CD4-positive, alpha-beta T cell treated with Interferon gamma for 1 hour (primary cell): ENCODE measurements at places on chromosomes 12 and 14.

GRCh38 chr12:93908264-93908663, 231.1 kb downstream of the CRADD start:
- DNase-seq: no peak

DNA sequence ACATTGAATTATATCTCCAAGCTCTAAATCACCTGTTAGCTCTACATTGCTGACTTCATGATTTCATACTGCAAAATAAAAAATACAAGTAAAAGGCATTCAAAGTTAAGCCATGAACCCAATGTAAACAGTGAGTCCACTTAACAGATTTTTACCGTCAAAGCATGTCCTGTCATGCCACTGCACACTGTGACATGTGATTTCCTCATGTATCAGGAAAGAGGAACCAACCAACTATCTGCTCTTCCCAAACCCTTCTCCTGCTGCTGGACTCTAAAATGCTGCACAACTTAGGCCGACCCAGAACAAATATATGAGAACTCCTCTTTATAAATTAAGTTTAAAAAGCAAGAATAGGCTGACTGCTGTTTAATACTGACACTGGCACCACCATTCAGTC, 37.5 kb downstream of the TM7SF3 start:
- no peak for DNase-seq

DNA sequence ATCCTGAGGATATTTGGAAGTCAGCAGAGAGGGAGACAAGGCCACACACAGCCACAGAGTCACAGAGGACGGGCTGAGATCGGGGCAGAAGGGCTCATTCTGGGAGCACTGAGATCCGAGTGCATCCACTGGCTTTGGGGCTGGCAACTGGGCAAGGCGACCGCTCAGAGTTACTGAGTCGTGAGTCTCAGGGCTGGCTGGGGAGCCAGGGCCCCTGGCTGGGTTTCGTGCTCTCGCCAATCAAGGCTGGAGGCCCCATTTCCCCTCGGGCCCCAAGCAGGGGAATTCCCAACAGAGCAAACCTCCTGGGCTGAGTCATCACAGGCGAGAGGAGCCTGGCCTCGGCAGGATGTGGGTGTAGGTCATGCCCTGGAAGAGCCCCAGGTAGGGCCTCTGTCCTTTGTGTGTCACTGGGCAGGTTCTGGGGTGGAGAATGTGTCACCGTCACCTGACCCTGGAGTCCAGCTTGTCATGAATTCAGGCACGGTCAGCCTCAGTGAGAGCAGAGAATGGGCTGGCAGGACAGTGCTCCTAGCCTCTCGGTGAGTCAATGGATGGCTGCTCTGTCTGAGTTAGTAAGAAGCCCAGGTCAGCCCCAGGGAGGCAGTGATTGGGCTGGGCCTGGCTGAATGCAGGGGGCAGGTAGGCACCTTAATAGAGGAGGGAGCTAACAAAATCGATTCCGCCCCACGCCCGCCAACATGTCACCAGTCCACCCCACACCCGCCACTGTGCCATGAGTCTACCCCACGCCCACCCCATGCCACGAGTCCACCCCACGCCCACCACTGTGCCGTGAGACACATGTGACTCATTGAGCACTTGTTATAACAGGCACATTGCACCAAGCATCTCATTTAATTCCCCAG, 16.9 kb downstream of the ASB2 start:
- peak; percentile 93 for DNase-seq

DNA sequence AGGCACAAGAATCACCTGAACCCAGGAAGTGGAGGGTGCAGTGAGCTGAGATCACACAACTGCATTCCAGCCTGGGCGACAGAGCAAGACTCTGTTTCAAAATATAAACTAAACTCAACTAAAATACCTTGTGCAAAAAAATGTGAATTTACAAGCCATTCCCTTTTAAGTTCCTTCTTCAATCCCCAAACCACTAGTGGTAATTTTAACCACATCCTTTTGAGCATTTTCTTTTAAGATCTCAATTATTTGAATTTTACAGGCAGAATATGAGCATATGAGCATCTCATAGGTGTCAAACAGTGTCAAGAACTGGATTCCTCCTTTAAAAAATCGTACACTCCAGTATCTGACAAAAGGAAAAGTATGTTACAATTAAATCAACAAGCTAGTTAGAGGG, 57.0 kb upstream of the NPFF start:
- no peak for DNase-seq

DNA sequence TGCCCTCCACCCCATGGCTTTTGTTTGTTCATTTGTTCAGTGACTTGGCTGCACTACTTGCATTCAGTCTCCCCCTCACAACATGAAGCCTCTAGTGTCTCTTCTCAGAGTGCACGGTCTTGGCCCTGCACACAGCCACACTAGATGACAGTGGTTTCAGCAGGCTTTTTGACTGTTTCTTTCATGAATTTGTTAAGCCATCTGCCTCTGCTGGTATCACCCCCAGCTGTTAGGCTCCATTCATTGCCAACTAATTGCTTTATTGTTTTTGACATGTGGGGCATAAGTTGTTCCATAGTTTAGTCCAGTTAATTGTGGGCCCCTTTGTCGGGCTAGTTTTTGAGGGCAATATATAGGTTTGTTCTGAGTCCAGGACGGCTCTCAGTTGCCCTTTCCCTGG, 18.8 kb downstream of the OS9 start:
- no peak for DNase-seq

DNA sequence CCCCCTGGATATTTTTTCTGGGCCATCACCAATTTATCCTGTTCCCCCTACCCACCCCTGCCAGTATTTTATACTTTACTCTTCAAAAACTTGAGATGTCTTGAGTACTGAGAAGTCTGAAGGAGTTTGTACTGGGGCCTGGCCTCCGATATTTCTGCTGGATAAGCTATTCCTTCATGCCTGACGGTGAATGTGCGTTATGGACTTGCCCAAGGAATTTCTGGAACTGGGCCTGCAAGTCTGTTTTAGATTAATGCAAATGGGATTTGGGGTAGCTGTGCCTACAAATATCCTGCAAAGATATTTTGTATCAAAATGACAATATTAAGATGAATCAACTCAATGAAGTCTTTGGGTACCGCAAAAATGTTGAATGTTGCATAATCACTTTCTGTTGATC, at the start of gene PTCSC3:
Gene PTCSC3 (minus strand): TSS at position 199 of the 400 bp plus-strand sequence.
- no peak for DNase-seq

DNA sequence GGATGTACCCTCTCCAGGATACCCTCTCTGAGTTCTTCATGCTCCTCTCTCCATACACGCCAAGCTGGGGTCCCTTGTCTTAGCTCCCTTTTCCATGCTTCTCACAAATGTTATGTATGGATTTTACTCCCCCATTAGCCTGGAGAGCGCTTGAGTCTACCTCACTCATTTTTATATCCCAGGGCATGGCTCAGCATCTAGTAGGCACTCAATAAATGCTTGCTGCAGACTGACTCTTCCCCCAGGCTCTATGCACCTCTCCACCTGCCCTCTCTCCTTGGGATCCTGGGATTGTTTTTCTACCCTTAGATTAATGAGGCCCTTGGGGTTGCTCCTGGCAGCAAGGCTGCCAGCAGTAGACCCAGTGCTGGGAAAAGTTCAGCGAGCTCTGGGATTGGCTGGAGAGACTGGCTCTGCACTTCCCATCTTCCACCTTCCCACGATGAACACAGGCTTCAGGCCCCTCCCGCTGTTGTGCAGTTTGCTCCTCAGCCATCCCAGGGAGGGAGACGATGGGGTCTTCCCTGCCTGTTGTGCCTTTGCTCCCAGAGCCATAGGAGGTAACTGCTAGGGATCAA, 2.2 kb downstream of the NRIP2 start:
- no peak for DNase-seq

DNA sequence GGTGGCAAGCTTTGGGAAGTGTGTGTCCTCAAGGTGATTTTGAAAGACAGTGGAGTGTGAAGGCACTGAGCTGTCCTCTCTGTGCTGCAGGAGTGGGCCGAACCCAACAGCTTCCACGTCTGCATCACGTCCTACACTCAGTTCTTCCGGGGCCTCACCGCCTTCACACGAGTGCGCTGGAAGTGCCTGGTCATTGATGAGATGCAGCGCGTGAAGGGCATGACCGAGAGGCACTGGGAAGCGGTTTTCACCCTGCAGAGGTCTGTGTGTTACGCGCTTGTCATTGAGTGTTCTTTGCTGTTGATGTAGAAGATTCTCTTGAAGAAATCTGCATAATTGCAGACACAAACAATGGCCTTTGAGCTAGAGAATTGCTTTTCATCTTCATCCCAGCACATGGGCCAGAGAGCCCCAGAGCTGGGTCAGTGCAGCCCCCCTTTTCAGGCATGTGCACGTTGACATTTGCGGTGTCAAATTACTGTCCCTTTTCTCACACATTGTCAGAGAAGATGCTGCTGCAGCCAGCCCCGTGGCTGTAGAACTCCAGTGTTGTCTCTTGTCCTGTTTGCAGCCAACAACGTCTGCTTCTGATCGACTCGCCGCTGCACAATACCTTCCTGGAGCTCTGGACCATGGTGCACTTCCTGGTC, 63.3 kb downstream of the EP400 start:
- DNase-seq: no peak

GRCh38 chr12:88925454-88925853, 345.2 kb upstream of the KITLG start:
- DNase-seq: no peak

DNA sequence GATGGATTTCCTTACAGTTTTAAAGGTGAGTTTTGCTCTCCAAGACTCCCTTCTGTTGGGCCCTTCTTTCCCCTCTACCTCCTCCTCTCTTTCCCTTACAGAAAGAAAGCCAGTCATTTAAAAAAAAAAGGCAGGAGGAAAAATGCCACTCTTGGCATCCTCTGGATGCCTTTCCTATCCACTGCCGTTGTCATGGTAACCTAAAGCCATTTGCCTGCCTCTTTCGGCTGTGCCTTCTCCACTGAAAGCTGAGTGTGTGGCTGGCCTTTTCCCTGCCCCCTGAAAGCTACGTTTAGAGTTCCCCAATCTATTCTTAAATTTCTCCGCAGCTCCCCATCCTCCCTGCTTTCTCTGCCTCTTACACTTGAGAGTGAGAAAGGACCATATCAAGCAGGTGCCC, 67.1 kb downstream of the TUNAR start:
- DNase-seq: no peak
